ENCODE measurements at places on chromosomes 2 and 18.

- no peak for DNase-seq
These were observed 110.1 kb upstream of the FBXO11 start for GRCh38 chr2:48016225-48017019.

- peak; percentile 15 for DNase-seq
These were observed 1.1 kb downstream of the GLI2 start for GRCh38 chr2:120736624-120737339.

DNA sequence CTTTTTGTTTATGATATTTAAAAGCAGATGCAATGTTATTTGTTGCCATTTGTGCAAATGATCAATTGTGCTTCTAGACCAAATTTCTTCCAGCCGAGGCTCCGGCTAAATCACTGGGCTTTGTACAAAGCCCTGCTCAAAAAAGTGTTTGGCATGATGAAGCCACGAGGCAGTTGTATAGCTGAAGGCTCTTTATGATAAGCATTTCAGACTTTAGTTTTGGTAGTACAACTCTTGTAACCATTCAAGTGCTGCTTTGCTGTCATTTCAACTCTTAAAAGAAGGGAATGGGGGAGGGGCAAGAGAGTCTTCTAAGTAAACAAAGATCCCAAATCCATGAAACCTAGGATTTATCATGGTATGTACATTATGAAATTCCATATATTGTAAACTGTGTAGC is 3.3 kb upstream of the ZNF532 start:
- no peak for DNase-seq

DNA sequence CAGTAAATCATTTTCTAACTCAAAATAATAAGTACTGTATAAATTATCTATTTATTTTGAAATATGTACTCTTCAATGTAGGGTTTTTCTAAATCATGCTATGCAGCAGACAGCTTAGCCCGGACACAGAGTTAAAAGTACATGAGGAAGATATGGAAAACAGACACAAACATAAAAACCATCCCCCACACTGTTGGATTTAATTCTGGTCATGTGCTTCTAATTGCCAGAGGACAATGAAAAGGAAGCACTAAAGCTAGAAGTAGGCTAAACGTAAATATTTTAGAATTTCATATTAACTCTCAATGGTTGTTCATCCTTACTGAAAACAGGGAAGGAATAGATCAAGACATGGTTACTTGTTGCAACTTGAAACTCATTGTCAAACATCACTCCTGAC is 420.7 kb downstream of the ERBB4 start:
- no peak for DNase-seq

GRCh38 chr2:178109813-178110212 is 2.4 kb upstream of the RBM45 start:
- no peak for DNase-seq

DNA sequence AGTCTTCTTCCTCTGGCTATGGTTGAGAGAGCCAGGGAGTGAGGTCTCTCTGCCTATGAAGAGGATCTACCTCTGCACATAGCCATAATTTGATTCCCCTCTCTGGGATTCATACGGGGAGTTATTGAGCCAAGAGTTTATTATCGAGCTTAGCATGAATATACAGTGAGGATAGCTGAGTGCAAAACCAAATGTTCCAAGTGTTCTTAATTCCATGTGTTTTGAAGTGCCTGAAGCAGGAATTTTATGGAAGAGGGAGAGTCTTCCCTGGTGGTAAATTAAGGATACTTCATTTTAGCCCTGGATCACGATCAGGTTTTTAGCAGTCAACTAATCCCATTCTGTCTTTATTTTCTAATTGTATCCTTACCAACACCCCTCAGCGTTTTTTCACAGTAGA is 270.6 kb downstream of the C1D start:
- no peak for DNase-seq

DNA sequence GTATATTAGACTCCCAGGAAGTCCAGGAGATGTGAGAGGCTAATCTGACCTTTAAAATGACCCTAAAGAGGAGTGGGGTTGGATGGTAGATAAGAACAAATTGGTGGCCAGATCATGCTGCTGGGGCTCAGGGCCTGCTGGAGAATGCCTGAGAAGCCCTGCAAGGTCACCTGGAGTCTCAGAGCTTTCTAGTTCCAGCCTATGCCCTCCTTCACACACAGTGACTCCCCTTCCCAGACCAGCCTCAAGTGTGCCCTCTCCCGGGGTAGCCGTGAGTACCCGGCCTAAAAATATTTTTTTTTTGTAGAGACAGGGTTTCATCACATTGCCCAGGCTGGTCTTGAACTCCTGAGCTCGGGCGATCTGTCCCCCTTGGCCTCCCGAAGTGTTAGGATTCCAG is 44.2 kb upstream of the FZD5 start:
- DNase-seq: no peak

DNA sequence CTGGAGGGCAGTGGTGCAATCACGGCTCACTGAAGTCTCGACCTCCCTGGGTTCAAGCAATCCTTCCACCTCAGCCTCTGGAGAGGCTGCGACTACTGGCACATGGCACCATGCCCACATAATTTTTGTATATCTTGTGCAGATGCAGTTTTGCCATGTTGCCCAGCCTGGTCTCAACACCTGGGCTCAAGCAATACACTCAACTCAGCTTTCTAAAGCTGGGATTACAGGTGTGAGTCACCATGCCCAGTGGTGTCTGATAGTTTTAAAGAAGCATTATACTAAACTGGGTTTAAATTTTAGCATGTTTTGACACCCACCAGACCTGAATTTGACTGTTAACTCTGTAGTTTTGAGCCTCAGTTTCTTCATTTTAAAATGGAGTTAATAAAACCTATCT is 109.4 kb upstream of the SLC38A11 start:
- no peak for DNase-seq

DNA sequence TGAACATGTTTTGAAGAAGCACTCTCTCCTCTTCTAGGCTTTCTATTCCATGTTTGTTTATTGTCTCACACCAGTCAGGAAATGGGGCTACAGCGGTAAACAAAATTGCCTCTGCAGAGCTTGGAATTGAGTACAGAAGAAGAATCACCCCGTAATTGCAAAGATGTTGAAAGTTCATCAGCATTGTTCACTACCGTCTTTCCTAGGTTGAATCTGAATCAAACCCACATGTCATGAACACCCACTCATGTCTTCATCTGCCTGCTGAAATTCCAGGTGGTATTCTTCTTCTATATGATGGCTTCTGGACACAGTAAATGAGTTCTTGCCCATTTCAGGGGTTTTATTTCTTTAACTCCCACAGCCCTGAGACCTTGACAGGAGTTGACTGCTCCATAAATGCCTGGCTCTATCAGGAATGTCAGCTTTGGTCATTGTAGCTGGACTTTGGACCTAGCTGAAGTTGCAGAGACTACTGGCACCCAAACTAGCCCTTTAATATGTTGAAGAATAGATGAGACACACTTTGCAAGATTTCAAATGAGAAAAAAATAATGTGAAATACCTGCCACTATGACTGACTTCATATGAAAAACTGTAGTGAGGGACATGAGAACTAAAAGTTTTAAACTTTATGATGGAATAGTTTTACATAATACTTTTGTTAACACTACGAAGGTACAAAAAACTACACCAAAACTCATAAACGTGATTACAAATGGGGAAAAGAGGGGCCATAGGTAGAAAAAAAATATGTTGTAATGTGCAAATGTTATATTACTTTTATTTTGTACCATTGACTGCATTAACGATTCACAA is 1235.3 kb upstream of the ZEB2 start:
- DNase-seq: no peak

GRCh38 chr2:213065583-213066442 is 85.6 kb downstream of the IKZF2 start:
- DNase-seq: no peak

DNA sequence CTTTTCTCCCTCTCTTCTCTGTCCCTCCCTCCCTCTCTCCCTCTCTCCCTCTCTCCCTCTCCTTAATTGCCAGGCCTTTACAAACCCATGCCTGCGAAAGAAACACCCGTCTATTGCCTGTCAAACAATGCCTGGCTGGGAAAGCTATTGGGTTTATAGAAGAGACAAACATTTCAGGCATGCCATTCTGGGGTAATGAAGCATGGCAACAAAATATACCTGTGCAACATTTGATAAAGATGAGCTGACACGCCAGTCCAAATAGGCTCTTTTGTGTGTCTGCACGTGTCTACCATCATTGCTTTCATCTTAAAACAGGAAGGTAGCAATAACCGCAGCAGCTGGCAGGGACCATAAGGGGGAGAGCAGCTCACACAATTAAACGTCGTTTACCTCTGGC is 282.1 kb downstream of the ZNF516 start:
- DNase-seq: no peak

DNA sequence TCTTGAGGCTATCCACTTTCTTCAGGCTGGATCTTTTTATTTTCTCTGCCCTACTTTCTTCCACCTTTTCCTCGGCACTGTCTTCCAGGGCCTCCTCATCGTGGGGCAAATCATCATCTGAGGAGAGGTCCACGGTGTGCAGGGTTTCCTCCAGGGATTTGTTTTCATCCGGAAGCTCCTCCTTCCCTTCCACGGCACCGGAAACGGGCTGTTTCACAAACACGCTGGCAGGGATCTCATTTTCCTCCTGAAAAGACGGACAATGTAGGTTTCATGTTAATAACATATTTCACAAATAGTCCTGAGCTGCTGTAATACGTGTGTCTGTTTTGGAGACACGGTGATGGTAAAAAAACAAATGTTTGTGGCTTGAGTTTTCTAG is 10.4 kb downstream of the CAVIN2 start:
- DNase-seq: no peak

- DNase-seq: no peak
These were observed 135.7 kb downstream of the DIS3L2 start for GRCh38 chr2:232097260-232097659.

DNA sequence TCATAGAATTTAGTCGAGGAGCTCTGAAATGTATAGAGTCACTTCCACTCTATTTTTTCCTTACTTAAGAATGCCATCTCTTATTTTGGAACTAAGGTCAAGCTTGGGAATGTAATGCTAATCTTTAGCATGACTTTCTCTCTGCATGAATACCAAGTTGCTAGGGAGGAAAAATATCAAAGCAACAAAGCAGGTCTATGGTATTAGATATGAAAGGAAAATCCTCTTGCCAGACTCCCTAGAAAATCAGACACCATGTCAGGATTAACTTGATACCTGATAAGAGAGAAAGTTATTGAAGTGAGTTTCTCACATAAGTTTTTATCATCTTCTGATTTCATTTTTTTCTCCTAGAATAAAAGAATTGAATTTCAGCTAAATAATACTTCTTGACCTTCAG is 341.7 kb upstream of the ZNF804A start:
- no peak for DNase-seq

GRCh38 chr2:149221898-149222297 is 108.5 kb upstream of the LYPD6 start:
- DNase-seq: peak; percentile 2

DNA sequence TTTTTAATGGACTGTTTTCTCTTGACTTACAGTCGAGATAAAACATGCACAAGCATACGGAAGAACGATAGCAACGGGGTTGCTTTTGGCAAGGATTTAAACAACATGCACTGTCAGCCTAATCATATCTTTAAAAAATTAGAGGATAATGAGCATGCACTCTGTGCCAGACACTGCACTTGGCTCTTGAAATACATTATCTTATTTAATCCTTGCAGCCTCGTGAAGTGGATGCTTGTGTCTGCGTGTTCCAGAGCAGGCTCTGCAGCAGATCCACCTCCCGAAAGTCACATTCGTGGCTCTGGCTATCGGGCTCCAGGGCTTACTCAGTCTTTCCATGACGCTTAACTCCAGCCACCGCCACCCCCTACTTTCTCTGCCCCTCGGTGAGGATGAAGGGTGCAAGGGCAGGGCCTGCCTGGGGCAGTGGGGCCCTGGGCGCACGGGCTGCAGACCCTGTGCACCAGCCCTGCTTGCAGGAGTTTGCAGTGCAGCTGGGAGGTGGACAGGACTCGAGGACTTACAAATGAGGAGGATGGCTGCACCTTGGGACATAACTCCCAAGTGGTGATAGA is 61.7 kb downstream of the ACKR3 start:
- no peak for DNase-seq

- no peak for DNase-seq
These were observed 570.5 kb upstream of the SOX11 start for GRCh38 chr2:5121642-5122041.

- no peak for DNase-seq
These were observed 3.1 kb upstream of the ZEB2 start for GRCh38 chr2:144522897-144523595.

DNA sequence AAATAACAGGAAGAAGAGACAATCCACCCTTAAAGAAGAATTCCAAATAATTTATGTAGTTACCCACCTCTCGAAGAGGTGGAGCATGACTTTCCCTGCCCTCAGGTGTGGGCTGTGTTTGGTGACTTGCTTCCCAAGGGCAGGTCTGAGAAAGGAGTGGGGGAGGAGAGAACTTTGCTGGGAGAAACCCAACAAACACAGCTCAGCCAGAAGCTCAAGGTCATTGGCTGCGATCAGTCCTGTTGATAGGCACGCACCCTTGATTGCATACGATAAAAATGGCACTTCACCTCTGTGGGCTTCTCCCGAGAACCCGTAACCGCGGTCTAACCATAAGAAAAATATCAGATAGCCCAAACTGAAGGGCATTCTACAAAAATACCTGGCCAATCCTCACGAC is 157.5 kb upstream of the ID2 start:
- DNase-seq: no peak

DNA sequence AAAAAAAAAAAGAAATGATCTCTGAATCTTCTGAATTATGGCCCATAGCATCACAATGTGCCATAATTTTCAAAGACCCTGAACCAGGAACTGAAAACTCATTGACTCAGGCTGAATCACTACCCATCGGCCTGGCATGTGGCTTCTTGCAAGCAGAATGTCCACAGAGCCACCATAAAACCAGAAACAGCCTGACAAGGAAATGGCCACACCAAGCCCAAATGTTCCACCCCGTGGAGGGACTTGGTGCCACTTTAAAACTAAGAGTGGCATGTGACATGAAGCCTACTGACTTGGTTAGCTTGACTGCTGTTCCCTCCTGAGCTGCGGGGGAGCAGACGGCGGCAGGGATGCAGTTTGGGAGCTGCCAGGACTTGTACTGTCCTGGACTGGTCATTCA is 71.2 kb upstream of the RBM44 start:
- DNase-seq: no peak

GRCh38 chr2:43478412-43479086 is 117.3 kb downstream of the THADA start:
- DNase-seq: no peak

- DNase-seq: no peak
These were observed 521.3 kb downstream of the METTL4 start for GRCh38 chr18:2049986-2050385.

- DNase-seq: no peak
These were observed 1.4 kb downstream of the KRCC1 start for GRCh38 chr2:88053934-88054781.

GRCh38 chr2:207282916-207283315 is 117.2 kb upstream of the KLF7 start:
- no peak for DNase-seq

DNA sequence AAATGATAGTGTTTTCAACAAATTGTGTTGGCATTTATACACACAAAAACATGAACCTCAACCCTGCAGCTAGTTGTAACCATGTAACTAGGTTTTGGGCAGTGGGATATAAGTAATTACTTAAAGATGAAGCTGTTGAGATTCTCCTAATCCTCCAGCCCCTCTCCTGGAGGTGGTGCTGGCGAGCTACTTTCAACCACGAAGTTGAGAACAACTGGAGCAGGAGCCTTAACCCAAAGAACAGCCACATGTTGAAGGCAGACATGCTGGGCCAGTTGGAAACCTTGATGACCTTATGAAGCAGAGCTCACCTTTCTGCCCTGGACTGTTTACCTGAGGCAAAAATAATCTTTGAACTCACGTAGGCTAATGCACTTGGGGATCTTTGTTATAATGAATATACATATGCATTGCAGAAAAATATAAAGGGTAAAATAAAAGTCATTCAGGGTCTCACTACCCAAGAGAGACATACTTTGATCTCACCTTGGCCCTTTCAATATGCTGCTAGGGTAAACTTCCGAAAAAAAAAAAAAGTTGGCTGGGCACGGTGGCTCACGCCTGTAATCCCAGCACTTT is 89.6 kb upstream of the NPAS2 start:
- no peak for DNase-seq

Measured in NCI-H1048 (cell line).